ENCODE measurements at places on chromosomes 12 and 14. TPM values are rescaled to one million over a fixed set of nuclear protein-coding genes. Genes with fewer than 3 reads are reported as not detected.
A peak's percentile ranks its signal among the peaks of the same experiment; 100 is the strongest.

DNA sequence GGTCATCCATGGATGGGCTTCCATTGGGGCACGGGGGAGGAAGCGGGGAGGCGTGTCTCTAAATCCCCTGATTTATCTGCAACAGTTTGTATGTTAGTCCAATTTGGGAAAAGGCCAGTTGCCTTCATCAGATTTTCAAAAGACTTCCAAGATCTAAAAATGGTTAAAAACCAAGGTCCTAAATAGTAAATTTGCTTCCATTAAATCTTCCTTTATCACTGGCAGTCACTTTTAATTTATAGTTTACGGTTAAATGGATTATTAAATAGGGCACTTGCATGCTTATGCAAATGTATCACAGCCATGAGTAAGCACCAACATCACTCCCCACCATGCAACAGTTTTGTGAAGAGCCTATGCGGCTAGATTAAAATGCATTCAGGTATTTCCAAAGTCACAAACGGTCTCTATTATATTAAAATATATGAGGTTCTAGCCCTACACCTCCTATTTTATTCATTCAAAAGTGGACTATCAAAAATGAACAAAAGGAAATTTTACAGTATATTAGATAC is 108.2 kb upstream of the GPHB5 start:
- ATAC-seq: no peak

Gene GAS2L3
- 3.2 TPM for total RNA-seq

GRCh38 chr12:3976351-3976938 is 103.2 kb upstream of the PARP11 start:
- no peak for ATAC-seq

Gene KRT73
- not detected for total RNA-seq

- no peak for ATAC-seq
Measured at GRCh38 chr14:21874946-21875345, 201.3 kb upstream of the OR4E1 start.

GRCh38 chr12:31631809-31632208 is 27.7 kb upstream of the ETFBKMT start:
- no peak for ATAC-seq

DNA sequence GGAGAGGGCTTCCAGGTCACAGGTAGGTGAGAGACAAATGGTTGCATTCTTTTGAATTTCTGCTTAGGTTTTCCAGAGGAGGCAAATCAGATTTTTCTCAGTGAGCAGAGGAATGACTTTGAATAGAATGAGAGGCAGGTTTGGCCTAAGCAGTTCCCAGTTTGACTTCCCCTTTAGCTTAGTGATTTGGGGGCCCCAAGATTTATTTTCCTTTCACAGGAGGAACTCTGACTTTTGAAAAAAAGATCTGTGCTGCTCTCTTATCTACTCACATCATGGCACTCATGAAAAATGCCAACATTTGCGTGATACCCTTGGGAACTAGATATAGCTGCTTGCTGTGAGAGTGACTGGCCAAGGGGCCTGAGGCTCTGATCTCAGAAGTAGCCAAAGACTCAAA is 58.0 kb upstream of the EVL start:
- ATAC-seq: no peak

DNA sequence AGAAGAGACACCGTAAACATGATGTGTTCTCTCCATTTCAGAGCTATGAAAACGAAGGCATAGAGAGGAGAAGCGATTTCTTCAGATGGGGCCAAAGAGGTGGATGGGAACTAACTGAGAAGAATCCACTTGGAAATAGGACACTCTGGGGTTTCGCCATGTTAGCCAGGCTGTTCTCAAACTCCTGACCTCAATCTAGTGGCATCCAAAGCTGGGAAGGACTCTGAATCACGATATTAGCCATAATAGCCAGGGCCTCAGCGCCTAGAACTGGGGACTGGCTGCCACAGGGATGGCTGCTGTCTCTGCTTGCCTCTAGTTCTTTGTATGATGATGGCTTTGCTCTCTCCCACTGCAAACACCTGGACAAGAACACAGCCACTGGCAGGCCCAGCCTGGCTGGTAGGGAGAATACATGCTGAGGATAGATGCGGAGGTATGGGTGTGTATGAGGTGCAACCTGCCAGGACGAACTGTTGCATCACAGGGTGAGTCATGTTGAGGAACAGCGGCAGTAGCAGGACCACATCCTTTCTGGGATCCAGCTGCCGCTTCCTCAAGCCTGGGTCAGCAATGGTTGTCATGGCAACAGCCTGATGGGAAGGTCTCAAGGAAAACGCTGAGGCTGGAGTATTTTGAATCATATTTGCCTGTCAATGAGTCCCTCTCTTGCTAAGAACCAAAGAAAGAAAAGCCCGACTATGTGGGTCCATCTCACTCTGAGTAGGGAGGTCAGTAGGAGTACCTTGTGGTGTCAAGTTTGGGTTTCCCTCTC is 31.1 kb downstream of the CCDC177 start:
- ATAC-seq: peak; percentile 58

GRCh38 chr12:108647585-108648287 is 14.0 kb upstream of the SELPLG start:
- ATAC-seq: no peak

Gene KRT78
- 1.6 TPM for total RNA-seq

- no peak for ATAC-seq
Measured at GRCh38 chr12:131940141-131940547, 9.6 kb upstream of the EP400 start.

GRCh38 chr14:22194664-22195063 is 394.4 kb downstream of the DAD1 start:
- no peak for ATAC-seq

Gene VIPAS39
- 22.1 TPM for total RNA-seq

Gene HOXC12
- total RNA-seq: not detected

Gene DLGAP5
- total RNA-seq: not detected

DNA sequence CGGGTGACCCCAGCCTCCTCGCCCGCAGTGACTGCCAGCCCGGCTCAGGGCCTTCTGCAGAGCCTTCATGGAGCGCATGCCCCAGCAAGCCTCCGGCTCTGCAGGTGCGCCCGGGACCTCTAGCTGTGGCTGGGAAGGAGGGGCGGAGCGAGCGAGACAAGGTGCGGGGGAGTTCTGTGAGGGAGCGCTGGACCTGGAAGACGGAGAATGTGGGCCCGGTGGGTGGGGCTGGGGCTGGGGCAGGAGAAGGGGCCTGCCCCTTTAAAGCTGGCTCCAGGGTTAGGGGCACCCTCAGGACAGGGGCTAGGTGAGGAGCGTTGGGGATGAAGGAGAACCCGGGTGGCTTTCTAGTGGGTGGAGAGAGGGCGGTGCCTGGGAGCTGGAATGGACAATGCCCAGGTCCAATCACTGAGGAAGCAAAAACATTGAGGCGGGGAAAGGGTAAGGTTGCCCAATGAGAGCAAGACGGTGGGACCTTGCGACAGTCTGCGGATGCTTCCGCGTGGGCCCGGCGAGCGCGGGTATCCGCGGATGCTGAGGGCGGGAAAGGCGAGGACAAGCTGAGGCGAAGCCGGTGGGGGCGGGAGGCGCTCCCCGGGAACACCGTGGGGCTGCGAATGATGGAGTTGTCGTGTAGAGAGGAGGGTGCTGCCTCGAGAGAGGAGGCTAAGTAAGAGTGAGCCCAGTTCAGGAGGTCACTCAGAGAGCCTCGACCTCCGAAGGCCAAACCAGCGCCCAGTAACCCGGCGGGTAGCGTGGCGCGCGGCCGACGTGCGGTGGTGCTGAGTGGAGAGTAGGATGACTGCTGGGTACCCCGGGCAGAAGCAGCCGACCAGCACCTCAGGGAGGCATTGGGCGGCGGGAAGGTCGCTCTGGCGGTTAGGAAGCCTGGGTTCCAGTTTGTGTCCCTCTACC is at the start of gene GLS2:
Gene GLS2 (minus strand): TSS at position 121 of the 915 bp plus-strand sequence. CDS start 43 bp downstream, at position 78.
- peak; percentile 98 for ATAC-seq

- ATAC-seq: no peak
Measured at GRCh38 chr14:89420502-89420901, 3.5 kb upstream of the FOXN3 start.

Gene ACSM4
- not detected for total RNA-seq

- ATAC-seq: peak; percentile 50
Measured at GRCh38 chr12:130922511-130922953, 31.2 kb upstream of the ADGRD1 start.

DNA sequence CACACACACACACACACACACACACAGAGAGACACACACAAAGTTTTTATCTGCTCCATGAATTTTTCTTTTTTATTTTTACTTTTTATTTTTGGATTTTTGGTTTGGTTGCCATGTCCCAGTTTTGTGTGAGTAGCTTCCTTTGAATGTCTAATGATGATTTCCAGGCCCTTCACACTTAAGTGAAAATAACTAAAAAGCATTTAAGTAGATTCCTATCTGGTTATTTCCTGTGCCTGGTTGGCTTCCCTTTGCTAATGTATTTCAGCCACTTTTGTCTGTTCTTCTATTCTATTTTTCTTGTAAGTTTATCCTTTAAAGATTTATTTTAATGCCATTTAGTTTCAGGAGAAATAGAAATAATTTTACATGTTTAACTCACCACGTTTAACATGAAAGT is 755.4 kb downstream of the SLC6A15 start:
- no peak for ATAC-seq

Gene LRP1-AS
- total RNA-seq: not detected

DNA sequence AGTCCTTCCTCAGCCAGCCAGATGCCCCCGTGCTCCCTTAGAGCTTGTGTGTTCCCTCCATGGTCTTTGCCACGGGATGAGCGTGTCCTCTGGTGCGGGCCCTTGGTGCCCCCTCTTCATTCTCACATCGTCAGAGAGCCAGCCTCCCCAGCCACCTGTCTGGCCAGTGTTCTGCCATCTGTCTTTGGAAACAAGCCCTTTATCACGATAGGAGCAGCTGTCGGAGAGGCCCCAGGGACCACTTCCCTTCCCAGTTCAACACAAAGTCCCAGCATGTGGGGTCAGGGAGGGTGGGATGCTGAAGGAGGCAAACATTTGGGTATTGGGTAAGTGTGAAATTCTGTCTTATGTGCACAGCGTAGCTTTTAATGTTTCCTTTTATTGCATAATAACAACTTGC is 44.5 kb downstream of the DYNC1H1 start:
- ATAC-seq: no peak

Gene FUT8
- total RNA-seq: 28.1 TPM

DNA sequence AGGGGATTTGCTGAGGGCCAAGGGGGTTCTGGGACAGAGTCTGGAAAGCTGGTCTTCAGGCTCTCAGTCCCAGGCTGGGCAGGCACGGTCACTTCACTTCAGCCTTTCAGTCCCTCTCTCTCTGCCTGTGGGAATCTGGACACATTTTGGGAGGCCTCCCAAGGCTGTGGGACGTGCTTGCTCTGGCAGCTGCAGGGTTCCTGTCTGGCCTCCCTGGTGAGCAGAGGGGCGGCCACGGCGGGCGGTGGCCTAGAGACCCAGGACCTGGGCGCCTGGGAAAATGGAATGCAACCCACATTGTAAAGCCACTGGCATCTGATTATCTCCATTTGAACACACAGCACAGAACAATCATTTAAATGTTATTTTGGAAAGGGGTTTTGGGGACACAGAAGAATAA is 10.1 kb upstream of the ALDH2 start:
- no peak for ATAC-seq

DNA sequence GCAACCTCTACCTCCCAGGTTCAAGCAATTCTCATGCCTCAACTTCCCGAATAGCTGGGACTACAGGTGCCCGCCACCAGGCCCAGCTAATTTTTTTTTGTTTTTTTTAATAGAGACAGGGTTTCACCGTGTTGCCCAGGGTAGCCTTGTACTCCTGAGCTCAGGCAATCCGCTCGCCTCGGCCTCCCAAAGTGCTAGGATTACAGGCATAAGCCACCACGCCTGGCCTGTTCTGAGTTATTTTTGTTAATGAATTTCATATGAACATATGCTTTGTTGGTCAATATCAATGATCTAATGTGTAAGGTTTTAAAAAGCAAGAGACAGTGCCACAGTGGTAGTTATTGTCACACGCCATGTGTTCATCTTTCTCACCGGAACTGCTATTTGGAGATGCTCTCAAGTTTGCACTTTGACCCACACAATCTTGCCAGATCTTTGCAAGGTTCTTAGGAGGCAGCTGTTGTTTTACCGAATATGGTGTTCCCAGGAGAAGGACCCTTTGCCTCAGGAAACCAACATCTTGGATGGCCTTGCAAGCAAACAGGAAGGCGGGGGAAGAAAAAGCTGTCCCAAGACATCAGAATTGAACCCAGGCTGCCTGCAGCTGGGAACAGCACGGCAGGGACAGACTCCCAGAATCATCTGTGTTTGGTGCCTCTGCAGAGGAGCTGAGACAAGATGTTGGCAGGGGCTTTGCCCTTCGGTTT is 30.0 kb downstream of the GALNT16 start:
- ATAC-seq: no peak

- no peak for ATAC-seq
Measured at GRCh38 chr12:63949902-63950301, 105.4 kb downstream of the SRGAP1 start.

DNA sequence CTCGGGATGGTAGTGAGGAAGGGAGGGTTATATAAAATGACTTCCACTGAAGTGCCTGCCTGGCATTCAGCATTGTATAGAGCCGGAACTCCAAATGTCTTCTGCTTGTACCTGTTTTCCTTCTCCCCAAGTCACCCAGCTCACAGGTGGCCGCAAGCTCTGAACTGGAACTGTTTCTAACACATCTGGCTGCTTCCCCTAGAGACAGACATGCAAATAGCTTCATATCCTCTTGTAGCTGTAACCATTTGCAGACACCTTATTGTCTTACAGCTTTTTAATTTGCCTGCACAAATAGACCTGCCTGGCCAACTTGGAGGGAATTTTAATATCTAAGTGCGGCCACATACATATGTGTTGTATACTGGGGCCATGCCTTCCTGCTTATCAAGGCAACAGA is 126.0 kb downstream of the CHST11 start:
- ATAC-seq: no peak

Gene RGS6
- 5.8 TPM for total RNA-seq

Gene KRT77
- total RNA-seq: not detected

Gene BCAT1
- 23.0 TPM for total RNA-seq

- no peak for ATAC-seq
Measured at GRCh38 chr12:93245543-93245942, 132.2 kb upstream of the NUDT4 start.

GRCh38 chr12:60333461-60333860 is 737.6 kb downstream of the SLC16A7 start:
- no peak for ATAC-seq

GRCh38 chr14:105248368-105249181 is at the start of gene BTBD6:
BTBD6 (plus strand) TSS chr14:105248533; CDS start chr14:105248712, 179 bp downstream.
- peak; percentile 95 for ATAC-seq

Gene POLE2
- total RNA-seq: 0.94 TPM

GRCh38 chr12:88227263-88227662 is 85.2 kb downstream of the TMTC3 start:
- ATAC-seq: no peak

- ATAC-seq: no peak
Measured at GRCh38 chr12:56437430-56438176, 11.6 kb downstream of the TIMELESS start.

Gene LTB4R2
- 5.0 TPM for total RNA-seq

Gene SCNN1A
- total RNA-seq: 5.2 TPM

Gene GRIP1
- 13.5 TPM for total RNA-seq

- ATAC-seq: no peak
Measured at GRCh38 chr14:56702515-56702914, 107.8 kb downstream of the OTX2 start.

Measured in gastroesophageal sphincter (tissue), 4 donors.